ENCODE measurements at places on chromosomes 2 and 18. TPM values are rescaled to one million over a fixed set of nuclear protein-coding genes. Genes with fewer than 3 reads are reported as not detected.

Gene SCN1A
- total RNA-seq = not detected

Gene LAMA1
- total RNA-seq = 0.98 TPM

Gene NMS
- total RNA-seq = not detected

Gene DYSF
- total RNA-seq = 1.2 TPM

Gene MC4R
- not detected for total RNA-seq

- DNase-seq = no peak
Measured at GRCh38 chr2:31666878-31667277, 86.1 kb upstream of the SRD5A2 start.

DNA sequence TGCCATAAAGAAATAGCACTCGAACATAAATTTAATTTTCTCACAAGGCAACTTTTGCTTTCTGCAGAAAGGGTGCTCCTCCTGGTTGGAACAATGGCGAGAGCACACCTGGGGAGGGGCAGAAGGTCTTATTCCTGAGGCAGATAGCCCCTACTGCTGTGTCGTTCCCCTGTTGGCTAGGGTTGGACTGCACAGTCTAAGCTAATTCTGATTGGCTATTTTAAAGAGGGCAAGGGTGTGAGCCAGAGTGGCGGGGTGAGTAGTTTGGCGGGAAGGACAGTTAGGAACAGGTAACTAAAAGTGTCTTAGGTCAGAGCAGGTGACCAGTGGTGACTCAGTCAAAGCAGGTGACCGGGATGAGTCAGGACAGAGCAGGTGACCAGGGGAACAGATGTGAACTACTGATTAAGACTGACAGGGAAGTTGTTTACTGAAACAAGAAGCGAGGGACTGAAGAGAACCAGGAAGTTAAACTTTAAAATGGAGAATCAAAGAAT lies 49.7 kb upstream of the AGAP1 start:
- DNase-seq = no peak

GRCh38 chr2:17916584-17916983 lies 38.1 kb downstream of the KCNS3 start:
- no peak for DNase-seq
